ENCODE measurements at places on chromosomes 3 and 15.

- DNase-seq = no peak
Measured at GRCh38 chr3:40240921-40241320, 68.6 kb upstream of the EIF1B start.

DNA sequence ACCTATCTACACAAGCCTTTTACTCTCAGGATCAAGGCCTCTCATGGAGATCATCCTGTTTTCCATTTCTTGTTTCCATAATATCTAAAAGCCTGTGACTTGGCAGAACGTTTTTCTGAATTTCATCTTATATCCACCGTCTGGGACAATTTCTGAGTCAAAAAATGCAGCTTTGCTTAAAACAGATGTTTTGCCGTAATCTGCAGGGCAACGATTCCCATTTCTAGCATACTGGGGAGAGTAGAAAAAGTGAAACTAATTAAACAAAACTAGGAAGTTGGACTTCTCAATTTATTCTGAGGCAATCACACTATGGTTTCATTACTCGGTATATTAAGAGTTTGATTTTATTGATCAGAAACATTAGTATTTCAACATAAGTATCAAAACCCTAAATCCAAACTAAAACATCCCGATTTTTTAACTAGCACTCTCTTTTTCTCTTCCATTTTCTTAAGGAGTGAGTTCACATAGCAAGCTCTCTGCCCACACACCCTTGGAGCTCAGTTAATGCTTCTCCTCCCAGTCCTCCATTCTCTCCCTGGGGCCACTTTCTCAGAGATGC is 33.6 kb downstream of the SPATA12 start:
- no peak for DNase-seq

DNA sequence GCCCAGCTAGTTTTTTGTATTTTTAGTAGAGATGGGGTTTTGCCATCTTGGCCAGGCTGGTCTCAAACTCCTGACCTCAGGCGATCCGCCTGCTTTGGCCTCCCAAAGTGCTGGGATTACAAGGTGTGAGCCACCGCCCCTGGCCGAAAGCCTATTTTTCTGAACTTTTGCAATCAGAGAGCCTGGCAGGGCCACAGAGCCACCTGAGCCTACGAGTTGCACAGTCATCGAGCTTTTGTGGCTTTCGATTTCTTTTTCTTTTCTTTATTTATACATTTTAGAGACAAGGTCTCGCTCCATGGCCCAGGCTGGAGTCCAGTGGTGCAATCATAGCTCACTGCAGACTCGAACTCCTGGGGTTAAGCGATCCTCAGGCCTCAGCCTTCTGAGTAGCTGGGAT is 140.4 kb downstream of the NSMCE3 start:
- no peak for DNase-seq

- peak; percentile 53 for DNase-seq
Measured at GRCh38 chr3:9883706-9884554, 3.9 kb upstream of the CIDEC start.

DNA sequence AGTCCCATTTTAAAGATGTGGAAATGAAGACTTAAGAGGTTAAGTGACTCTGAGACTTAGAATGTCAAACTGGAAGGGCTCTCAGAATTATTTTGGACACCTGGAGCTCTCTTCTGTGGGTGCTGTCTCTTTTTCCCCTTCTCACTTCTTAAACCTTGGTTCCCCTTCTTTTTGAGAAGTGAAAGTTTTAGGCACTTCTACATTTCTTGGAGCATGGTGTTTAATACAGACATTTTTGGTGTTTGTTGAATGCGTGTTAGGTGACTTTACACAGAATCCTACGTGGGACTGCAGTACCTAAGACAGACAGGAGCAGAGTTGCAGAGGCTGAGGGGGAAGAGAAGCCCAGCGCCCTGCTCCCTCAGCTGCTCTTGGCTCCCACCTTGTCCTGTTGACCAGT is 133.3 kb downstream of the MDFIC2 start:
- no peak for DNase-seq

DNA sequence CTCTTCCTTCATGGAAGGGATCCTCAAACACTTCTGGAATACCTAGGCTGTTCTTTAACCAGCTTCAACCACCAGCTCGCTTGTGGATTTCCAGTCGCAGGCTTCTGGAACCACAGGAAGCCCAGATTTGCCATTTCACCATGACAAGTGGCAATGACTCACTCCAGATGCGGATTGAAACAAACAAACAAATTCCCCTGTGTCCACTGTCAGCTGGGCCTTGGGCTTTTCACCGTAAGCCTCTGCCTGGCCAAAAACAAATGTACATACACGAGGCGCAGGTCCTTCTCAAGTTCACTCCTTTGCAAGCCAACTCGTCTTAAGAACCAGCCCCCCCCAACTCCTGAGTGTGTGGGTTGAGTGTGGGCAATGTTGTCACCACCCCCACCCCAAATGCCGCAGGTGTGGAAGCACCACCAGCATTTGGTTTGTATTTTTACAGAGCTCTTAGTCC is 8.8 kb downstream of the BCL6 start:
- DNase-seq = peak; percentile 62

DNA sequence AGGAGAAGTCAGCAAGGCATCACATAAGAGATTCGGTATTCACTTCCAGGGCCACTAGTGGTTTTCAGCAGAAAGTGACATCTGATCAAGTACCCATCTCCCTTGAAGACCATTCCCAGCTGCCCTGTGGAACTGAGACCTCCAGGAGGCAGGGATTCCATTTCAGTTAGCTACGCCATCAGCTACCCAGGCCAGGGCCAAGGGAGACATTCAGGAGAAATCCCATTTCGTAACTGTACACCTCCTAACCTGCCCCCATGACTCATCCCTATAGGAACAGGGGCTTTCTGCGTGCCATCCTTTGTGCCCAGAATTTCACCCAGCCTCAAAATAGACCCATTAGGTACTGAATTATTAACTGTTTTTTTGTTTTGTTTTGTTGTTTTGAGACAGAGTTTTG is 24.7 kb downstream of the SPATA12 start:
- peak; percentile 76 for DNase-seq

DNA sequence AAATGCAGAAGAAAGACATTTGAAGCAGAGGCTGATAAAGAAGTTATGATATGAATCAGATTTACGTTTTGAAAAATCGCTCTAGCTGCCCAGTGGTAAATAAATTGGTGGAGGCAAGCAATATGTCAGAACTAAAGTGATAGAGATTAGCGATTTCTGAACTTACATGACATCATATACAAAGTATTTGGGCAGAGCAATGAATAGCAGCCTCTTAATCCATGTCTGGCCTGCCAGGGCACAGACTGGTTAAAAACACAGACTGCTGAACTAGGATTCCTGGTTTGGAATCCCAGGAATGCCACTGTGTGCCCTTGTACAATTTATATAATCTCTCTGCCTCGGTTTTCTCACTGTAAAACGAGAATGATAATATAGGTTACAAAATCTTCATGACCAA is 243.1 kb upstream of the SETMAR start:
- DNase-seq = peak; percentile 11

DNA sequence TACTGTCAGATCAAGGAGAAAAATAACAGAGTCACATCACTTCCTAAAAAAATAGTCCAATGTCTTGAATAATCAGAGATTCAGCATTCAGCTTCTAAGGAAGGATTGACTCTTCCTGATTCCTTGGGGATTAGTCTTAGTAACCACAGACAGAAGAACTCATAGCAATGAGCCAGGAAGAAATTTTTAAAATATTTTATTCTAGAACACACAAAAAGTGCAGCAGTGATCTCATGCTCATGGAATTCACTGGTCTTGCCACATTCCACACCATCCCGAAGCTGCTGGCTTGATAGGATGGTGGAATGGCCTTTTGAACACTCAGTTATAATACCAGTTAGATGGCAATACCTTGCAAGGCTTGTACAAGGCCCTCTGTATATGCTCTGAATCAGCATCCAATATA is 43.0 kb upstream of the ABI3BP start:
- DNase-seq = peak; percentile 88

- no peak for DNase-seq
Measured at GRCh38 chr3:169945313-169945712, 21.3 kb upstream of the SEC62 start.

DNA sequence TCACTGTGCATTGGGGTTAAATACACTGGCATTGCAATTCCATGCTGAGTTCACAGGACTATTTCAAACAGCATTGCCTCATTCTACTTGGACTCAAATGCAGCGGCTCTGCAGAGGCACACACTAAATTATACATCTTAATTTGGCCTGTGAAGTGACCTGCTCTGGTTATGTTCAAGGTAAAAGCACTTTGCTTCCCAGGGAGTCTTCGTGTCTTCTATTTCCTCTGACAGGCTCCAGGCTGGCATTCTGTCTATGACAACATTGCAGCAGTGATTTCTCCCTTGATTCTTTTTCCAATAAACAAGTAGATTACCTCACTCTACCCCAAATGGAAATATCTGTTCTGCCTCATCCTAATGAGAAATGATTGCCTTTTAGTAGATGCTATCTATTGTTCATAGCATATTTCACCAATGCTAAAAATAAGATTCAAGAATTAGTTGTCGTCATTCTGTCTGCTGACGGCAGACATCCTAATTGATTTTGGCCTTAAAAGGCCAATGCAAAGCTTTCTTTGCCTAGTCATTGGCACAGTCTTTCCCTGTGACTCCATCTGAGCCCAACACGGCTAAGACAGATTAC is 33.8 kb downstream of the FMN1 start:
- DNase-seq = no peak

GRCh38 chr3:160154033-160154432 is 71.2 kb upstream of the C3orf80 start:
- no peak for DNase-seq

DNA sequence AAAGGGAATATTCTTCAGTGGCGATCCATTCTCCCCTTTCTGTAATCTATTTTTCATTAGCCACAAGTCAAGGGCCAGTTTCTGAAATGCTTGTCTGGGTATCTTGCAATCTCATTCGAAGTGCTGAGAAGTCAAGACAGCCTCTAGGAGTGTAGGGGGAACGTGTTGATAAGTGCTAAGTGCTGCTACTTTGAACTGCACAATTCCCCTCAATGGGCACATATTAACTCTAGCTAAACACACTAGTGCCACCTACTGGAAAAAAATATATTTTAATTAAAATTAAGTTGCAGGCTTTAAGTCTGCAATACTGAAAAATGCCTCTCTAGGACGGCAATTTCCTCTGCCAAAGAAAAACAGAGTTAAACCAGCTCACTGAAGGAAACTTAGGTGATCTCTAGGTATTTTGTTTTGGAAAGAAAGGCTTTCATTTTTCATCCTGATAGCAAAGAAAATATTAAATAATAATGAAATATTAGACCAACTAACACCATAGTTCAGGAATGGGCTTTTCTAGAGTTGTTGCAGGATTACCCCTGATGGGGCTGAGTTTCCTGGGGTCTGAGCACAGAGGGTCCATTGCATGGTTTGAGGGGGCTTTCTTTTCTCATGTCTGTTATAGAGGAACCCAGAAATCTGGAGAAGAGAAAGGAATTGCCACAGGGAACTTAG is 181.9 kb upstream of the KBTBD8 start:
- peak; percentile 57 for DNase-seq

DNA sequence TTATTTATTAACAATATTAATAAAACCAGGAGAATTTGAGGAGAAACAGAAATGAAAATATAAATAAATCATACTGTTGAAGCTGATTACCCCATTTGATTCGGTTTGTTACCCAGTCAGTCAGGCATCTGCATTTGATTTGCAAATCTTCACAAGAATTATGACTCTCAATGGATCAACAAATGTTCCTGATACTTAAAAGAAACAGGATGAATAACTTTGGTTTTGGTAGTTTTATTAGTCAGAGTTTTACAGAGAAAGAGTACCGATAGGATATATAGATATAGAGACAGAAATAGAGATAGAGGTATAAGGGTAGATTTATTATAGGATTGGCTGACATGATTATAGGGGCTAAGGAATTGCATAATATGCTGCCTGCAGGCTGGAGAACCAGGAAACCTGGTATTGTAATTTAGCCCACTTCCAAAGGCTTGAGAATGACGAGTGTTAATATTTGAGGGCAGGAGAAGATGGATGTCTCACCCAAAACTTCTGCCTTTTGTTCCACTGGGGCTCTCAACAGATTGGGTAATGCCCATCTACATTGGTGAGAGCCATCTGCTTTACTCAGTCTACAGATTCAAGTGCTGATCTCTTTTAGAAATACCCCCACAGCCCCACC is 241.6 kb upstream of the COL8A1 start:
- DNase-seq = no peak

GRCh38 chr3:6781092-6781491 is 79.8 kb upstream of the GRM7 start:
- peak; percentile 5 for DNase-seq

GRCh38 chr3:31392568-31392967 is 140.2 kb upstream of the STT3B start:
- DNase-seq = no peak

DNA sequence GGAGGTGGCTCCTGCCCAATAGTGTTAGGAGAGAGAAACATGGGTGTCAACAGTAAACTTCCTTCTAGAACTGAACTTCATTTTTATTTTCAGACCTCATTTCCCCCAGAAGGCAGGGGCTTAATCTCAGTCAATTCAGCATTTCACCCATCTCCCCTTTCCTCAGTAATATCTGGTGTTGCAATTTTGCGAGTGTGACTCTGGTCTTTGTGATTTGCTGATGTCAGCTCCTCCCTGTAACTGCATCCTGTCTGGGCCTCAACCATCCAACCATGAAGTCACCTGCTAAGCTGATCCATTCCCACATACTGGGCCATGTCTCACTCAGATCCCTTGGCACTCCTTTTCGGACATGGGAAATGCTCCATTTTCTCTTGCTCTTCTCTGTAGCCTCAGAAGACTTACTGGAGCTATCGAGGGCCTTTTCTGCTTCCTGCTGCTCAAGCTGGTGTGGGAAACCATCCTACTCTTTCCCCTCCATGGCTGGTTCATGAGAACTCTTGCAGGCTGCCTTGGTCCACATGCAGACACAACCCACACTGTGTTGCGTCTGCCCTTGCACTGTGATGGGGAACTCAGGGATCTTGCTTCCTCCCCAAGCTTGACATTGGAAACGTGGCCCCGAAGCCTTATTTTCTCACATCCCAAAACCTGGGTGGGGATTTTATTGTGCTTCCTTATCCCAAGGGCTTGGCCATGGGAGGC is 24.6 kb downstream of the CCR4 start:
- DNase-seq = no peak

GRCh38 chr15:79283252-79284048 is 928 bp downstream of the ANKRD34C start:
- DNase-seq = peak; percentile 30

DNA sequence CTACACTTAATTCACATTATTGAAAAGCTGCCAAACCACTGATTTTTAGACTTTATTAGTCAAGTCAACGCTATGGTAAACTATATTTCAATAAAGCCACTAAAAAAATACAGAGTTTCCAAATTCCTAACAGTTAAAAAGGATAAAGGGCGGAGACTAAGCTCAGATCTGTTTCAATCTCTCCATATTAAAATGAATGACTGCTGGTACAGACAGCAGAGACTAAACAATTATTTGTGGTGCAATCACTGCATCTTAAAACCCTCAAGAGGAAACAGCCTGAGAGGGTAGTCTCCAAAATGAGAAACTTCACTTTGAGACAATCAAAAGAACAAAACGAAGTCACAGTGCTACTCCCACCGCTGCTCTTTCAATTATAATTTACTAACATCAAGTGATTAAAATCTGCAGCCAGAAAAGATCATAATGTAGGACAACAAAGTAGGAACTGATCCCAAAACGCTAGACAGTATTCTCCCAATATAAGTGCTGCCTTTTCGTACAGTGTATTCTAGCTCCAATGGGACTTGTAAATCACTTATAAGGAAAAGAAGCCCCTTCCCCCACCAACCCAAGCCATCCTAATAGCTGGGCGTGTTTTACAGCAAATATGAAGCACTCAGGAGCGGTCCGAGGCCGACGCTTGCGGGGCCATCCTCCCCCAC is 1.2 kb downstream of the UBP1 start:
- peak; percentile 27 for DNase-seq

GRCh38 chr15:89946681-89947299 is 34.0 kb upstream of the ARPIN start:
- no peak for DNase-seq

- DNase-seq = no peak
Measured at GRCh38 chr3:63354160-63354559, 76.1 kb downstream of the SYNPR start.
